NCI-H69 (cell line): ENCODE measurements at places on chromosomes 3 and 15.

DNA sequence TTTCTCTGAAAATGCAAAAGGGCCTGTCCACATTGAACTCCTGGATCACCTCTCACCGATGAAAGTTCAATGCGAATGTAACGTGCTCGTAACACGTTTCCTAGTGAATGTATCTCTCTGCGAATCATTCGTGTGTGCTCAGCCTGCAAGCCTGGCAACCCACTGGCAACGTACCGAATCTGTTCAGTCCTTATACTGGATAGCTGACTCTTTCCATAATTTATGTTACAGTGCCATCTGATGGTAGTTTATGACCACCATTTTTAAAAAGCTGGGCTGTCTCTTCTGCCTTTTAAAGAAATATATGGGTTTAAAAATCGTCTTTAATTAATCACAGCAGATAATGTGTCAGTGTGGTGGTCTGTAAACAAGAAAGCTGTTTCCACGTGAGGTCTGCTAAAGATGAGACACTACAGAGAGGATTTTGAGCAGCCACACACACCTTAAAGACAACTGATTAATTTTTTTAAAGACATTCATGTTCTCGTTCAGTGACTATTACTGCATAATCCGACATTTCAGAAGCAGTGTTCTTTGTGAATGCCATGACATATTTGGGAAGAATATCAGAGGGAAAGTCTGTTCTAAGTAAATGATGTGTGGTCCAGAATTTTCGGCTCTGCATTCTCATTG is 69.4 kb upstream of the FOXP1 start:
- DNase-seq, result peak; percentile 84

DNA sequence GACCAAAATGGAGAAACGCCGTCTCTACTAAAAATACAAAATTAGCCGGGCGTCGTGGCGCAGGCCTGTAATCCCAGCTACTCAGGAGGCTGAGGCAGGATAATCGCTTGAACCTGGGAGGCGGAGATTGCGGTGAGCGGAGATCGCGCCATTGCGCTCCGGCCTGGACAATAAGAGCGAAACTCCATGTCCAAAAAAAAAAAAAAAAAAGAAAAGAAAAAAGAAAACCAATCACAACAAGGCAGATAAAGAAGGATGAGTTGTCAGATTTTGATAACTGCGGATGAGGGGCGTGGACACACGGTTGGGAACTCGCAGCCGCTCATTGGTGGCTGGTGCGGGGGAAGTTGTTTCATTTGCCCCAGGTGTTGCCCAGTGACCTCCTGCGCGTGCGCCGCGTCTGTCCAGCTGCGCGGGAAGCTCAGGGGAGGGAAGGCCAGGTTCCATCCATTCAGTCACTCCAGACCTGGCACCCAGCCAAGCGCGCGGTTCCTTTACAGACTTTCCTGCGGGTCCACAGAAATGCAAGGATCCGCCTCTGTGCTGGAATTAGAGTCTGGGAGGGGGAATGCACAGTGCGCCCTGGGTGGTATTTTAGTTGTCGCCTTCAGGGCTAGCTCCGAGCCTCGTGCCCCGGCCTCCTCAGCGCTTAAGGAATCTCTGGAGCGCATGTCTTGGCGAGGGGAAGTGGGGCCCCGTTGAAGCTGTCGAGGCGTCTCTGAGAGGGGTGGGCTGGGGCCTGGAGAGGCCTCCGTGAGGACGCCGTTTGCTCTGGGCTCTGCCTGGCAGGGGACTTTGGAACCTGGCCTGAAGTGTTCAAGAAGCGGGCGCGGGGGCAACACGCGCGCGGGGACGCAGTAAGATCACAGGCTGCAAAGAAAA is 708 bp upstream of the GCHFR start:
- DNase-seq, result peak; percentile 95

GRCh38 chr3:160921020-160921635 is 165.1 kb downstream of the PPM1L start:
- peak; percentile 59 for DNase-seq

DNA sequence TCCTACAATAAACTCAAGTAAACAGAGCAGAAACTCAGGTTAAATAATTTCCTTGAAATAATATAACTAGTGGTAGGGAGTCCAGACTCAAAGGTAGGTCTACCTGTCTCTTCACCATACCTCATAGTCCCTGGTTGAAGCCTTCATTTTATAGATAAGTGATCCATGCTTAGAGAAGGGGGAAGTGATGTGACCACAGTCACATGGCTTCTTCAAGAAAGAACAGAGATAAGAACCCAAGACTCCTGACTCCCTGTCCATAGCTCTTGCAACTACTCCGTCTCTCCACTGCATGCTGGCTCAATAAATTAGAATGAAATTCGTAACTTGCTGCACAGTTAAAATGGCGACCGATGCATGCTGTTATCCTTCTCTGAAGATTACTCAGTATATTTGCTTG is 11.0 kb upstream of the C15orf61 start:
- no peak for DNase-seq

DNA sequence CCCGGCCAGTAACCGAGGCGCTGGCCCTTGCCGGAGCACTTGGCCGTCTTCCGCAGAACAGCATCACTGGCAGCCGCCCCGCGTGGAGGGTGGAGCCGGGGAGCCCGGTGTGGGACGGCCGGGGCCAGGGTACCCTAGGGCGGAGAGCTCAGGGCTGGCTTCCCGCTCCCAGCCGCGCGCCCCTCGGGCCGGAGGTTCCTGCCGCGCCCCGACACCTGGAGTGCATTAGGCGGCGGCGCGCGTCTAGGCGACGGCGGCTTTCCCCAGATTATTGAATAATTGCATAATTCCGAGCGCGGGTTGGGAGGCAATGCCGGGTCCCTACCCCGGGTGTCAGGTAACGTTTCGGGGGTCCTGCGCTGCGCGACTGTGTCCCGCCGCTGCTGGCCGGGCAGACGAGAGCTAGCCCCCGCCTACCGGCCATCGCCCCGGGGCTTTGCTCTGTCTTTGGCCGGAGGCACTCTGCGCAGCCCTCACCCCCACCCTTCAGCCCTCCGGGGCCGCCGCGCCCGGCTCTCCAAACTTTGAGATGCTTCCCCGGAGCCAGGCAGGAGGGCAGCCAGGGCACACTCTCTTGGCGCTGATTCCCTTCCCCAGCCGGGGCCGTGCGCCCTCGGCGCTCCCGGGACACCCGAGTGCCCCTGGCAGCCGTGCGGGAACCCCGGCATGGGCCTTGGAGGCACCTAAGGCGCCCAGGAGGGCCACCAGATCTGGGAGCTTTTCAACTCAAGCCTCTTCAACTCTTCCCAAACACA is 749 bp downstream of the ITGA11 start:
- DNase-seq, result no peak

- no peak for DNase-seq
Observed at GRCh38 chr3:155766206-155766605, 21.3 kb upstream of the PLCH1 start.

DNA sequence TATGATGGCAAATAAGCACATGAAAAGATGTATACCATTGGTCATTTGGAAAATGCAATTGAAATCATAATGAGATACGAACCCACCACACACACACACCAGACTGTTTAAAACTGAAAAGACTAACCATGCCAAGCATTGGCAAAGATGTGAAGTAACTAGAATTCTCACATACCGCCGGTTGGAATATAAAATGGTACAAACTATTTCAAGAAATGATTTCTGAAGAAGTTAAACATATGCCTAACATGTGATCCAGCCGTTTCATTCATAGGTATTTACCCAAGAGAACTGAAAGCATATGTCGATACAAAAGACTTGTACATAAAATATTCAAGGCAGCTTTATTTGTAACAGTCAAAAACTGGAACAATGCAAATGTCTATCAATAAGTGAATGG is 28.9 kb downstream of the HES1 start:
- DNase-seq, result no peak
